ENCODE measurements at places on chromosomes 1 and 21.

DNA sequence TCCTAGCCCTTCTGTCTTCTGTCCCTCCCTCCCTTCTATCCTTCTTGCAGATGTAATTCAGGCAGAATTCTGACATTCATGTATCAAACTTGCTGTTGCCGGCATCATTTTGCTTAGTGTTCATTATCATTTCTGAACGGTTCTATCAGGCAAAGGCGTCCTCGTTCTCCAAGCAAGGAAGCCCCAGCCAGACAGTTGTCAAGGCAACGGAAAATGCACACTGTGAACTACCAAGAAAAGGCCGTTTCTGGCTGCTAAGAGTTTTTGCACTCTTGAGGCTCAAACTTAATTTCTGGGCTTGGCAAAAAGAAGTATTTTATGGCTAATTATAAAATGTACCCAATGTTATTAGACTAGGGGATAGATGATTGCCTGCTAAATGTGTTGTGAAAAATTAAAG is 164.7 kb upstream of the KCNJ15 start:
- no peak for DNase-seq

GRCh38 chr1:173190101-173190936 is 16.8 kb downstream of the TNFSF4 start:
- peak; percentile 73 for DNase-seq

- DNase-seq = no peak
Observed at GRCh38 chr1:247400685-247401084, 15.3 kb upstream of the NLRP3 start.

DNA sequence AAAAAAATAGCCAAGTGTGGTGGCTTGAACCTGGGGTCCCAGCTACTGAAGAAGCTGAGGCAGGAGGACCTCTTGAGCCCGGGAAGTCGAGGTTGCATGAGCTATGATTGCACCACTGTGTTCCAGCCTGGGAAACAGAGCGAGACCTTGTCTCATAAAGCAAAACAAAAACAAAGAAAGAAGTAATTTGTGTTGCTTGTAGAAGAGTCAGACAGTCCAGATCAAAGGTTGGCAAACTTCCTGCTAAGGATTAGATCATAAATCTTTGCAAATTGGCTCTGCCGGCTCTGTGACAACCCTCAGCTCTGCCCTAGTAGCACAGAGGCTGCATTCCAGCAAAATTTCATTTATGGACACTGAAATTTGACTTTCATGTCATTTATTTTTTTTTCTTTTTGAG is 19.0 kb upstream of the MFN2 start:
- DNase-seq = no peak

- DNase-seq = peak; percentile 82
Observed at GRCh38 chr1:160781186-160781766, 14.7 kb upstream of the LY9 start.

GRCh38 chr21:34043333-34043732 is 30.0 kb upstream of the MRPS6 start:
- DNase-seq = no peak

- DNase-seq = no peak
Observed at GRCh38 chr21:44418108-44418875, 37.0 kb upstream of the LRRC3 start.

- DNase-seq = no peak
Observed at GRCh38 chr1:27992276-27992675, 32.5 kb downstream of the XKR8 start.

- DNase-seq = no peak
Observed at GRCh38 chr21:14095056-14095455, 115.7 kb downstream of the LIPI start.

- no peak for DNase-seq
Observed at GRCh38 chr1:68347415-68347814, 102.3 kb downstream of the RPE65 start.

GRCh38 chr1:241627453-241628259 is 12.5 kb downstream of the CHML start:
- DNase-seq = no peak

DNA sequence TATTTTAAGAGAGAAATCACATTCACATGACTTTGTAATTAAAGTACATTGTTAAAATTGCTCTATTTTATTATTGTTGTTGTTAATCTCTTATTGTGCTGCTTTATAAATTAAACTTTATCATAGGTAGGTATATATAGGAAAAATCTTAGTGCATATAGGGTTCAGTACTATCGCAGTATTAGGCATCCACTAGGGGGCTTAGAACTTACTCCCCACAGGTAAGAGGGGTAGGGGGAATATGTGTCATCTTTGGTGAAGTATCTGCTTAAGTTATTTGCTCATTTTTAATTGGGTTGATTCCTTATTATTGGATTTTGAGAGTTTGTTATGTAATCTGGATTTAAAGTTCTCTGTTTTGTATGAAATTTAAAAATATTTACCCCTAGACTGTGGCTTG is 385.2 kb downstream of the DUSP10 start:
- no peak for DNase-seq

- DNase-seq = no peak
Observed at GRCh38 chr1:118118469-118118868, 66.6 kb downstream of the SPAG17 start.

GRCh38 chr1:204567071-204567470 is 50.9 kb downstream of the MDM4 start:
- no peak for DNase-seq

DNA sequence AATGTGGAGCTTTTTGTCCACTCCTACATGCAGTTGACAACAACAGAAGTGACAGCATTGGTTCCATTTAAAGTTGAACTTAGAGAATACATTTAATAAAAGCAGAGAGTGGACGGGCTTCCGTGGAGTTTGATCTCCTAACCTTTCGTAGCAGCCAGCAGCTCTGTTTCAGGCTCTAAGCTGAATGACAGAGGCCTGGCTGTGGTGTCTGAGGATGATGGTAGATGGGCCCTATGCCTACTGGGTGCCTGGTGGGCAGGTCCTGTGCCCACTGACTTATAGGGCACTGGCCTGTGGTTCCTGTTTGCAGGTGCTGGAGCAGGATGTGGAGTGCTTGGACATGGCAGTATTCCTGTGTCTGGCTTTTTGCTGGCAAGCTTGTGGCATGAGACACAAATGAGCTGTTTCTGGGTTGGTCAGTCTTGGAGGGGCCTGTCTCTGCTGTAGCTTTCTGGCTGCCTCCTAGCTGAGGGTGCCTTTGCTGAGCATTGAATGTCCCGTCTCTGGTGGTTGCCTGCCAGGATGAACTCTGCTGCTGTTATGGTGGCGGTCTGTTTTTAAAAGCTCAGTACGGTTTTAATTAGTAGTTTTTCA is 54.6 kb downstream of the PRDM2 start:
- DNase-seq = no peak

DNA sequence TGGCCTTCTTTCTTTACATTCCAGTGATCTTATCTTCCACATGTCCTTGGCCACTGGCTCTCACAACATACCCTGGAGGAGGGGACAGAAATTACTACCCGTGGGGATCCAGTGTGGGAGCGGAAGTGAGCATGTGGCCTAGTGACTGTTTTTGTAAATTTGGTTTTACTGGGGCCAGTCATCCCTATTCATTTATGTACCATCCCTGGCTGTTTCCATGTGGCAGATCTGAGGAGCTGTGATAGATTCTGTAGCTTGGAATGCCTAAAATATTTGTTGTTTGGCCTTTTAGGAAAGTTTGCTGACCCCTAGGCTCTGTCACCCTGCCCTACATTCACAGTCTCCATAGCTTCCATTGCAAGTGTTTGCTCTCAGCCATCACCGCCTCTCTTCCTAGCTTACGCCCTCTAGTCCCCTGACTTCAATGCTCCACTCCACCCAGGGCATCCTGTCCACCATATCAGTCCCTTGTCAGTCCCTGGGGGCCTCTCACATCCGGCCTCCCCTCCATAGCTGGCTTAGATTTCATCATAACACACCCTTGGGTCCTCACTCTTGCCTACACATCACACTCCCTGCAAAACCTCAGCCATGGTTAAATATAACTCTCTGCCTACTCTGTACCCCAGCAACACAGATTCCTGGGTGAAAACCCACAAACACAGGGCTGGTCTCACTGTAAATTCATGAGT is 25.8 kb downstream of the DHCR24 start:
- DNase-seq = no peak

GRCh38 chr1:165253818-165254254 is 102.7 kb downstream of the LMX1A start:
- no peak for DNase-seq

GRCh38 chr21:34085129-34085528 is 11.8 kb downstream of the MRPS6 start:
- no peak for DNase-seq

DNA sequence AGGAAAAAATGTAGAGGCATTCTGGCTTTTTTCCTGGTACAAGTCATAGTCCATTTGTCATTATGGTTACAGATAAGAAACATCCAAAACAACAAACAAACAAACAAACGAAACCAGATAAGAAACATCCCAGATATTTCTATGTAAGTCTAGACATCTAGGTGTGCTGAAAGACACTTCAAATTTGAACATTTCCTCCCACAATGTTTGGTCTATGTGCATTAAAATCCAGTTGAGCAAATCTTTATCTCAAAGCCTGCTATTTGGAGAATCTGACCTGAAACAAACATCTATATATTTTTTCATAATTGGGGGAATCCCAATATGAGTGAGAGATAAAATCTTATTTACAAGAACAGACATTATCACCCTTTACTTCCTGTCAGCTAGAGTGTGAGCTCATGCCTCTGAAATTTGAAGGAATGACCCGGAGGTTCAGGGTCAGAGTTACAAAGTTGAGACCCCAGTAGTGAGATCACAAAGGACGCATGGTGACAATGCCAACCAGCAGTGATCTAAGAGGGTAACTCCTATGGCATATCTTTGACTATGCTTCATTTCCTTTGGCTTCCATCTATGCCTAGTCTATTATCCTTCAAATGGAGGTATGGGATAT is 182.9 kb upstream of the ATP1B1 start:
- no peak for DNase-seq

DNA sequence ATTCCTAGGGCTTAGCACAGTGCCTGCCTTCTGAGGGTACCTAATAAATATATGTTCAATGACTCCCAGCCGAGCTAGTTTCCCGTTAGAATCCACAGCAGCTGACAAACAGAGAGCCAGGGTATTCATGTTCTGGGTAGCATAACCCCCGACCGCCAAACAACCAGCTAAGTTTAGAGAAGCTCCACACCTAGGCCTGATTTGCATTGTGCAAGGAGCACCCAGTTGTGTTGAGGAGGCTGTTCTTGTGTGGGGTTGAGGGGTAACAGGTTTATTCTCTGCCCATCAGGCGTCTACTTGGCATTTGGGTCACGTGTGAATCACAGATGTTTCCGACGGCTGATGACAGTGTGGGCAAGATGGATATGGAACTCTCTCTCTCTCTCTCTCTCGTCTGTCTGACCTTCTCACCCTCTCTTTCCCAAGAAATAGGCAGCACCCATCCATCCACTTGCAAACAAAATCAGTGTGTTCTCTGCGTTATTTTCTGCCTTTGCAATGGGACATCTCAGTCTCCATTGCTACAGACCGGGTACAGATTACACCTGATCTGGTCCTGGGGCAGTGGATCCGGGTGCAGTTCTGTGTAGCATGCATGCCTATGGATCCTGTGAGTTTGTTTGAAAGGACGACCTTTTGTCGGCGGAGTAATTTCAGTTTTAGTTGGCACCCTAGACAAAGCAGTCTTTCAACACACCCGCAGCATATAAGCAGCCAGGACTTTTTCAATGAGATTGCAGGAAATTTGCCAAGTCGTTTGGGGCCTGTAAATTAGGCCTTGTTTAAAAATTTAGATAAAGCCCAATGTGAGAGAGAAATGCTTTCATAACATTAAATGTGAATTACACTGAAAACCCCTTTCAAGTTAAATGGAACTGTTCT is 29.4 kb downstream of the KAZN start:
- peak; percentile 62 for DNase-seq

- no peak for DNase-seq
Observed at GRCh38 chr1:5743435-5744095, 248.7 kb downstream of the NPHP4 start.

GRCh38 chr1:184881941-184882913 is 92.1 kb downstream of the NIBAN1 start:
- DNase-seq = no peak

DNA sequence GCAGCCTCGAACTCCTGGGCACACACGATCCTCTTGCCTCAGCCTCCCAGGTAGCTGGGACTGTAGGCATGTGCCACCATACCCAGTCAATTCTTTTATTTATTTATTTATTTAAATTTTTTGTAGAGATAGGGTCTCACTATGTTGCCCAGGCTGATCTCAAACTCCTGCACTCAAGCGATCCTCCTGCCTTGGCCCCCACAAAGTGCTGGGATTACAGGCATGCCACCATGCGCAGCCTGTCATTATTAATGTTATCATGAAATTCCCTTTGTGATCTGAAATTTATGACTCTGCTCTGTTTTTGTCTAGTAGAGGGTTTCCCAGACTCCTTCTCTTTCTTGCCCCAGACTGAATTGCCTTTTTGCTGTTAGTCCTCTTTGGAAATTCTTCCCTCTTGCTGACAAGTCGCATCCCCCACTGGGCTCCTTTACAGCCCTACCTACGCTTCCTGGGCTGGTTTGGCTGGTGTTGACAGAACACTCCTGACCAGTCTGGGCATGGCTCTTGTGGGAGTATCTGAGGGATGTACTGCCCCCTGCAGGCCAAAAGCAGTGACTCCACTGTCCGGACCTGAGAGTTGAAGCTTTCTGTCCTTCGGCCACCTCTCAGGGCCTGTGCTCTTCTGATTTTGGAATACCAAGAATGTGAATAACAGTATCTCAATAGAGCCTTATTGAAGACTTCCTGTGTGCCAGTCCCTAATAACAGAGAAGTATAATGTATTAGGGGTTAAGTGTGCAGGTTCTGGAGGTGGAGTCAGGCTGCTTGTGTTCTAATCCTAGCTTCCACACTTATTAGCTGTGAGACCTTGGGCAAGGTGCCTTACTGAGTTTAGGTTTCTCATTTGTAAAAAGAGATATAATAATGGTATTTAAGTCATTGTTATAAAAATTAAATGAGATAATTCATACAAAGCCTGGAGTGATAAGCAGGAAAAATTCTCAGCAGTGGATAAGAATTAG is 28.2 kb downstream of the TCEANC2 start:
- no peak for DNase-seq

DNA sequence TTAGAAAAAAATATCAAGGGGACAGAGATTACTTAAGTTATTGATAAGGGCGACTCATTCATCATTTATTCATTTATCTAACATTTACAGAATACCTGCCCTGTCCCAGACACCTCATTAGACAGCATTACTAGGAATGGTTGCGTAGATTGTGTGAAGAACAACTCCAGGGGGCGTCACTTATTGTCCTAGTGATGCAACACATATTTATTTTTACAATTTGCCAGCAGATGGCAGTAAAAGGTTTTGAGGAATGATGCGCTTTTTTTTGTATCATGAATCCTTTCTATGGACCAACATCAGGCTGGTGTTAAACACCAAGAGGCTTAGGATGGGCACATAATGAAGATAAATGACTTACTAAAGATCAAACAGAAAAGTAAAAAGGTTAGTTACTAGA is 5.5 kb downstream of the NCAM2 start:
- DNase-seq = no peak

DNA sequence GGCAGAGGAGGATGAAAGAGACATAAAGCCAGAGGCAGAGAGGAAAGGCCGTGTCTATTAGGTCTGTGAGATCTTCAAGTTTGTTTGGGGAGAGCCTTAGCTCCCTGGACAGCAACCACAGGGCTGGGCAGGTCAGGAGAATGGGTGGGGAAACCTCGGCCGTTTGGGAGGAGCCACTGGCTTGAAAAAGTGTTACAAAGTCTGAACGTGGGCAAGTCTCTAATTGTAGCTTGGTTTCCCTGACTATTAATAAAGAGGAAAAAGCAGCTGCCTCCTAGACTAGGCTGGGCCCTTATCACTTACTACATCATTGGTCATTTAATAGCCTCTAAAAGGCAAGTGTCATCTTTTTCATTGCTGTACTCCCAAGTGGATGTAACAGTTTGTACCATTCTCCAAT is at the start of gene CCDC17:
CCDC17 (minus strand) TSS at position 83 of the 400 bp plus-strand sequence. CDS start 145 bp downstream, outside the sequence.
- no peak for DNase-seq
